ENCODE measurements at places on chromosomes 4 and X.

DNA sequence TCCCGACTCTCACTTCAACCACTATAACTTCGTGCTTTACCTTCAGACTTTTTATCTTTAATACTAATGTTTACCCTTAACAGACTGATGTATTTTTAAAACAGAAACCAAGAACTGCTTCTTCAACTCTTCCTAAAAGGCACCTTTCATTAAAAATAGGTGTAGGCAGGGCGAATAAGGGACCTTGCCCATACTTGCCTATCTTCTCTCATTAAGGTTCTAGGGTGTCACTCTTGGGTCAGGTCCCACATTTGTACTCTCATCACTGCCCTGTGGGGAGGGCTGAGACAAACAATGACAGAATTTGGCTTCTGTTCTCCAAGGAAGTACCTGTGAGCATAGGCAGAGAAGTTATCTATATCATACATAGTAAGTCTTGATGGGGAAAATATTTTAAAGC lies 69.7 kb downstream of the ANKRD50 start:
- DNase-seq = no peak

- no peak for DNase-seq
These were observed 36.0 kb downstream of the PTTG2 start for GRCh38 chr4:37995981-37996775.

DNA sequence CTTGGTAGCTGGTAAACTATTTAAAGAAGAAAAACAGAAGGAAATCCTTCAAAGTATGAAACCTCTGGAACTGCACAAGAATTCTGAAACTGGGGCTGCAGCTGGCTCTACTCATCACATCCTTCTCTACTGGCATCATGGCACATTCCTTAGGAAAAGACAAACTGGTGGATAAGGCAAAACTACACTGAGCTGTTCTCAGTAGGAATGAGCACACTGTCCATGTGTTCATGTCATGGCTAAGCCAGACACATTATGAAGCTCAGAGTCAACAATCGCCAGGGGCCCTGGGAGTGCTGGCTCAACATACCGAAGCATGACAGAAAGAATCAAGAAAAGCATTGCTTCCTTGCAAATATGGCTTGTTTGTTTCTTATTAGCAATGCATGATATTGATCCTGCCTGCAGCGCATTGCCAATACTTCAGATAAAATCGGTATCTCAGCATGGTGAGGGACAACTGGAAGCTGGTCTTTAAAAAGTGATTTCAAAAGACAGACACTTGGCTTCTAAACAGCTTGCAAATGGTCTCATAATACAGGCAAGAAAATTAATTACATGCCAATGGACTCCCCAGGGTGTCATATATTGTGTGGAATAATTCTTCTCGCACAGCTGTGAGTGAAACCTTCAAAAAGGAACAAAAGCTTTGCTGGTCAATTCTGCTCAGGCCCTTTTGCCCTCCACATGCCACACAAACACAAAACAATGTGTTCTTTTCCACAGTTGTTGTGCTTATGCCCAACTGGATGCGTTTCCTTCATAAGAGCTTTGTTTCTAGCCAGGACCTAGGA lies 300.2 kb upstream of the VCX start:
- DNase-seq = no peak

DNA sequence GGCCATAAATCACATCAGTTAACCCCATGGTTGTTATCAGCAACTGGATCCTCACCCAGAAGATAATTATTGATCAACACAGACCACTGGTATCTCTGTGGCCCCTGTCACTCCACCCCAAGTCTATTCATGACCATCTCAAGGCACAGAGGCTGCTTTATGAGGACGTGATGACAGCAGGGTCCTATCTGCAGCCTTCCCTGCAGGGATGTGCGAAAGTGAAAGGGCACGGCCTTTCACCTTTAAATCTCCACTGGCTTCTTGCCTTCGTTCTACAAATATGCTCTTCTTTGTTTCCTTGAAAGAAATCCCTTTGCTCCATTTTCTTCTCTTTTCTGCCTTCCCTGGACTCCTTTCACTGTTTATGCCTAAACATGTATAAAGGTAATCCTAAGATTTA lies 170.6 kb upstream of the EDNRA start:
- DNase-seq = no peak

GRCh38 chr4:106565727-106566126 lies 197.1 kb upstream of the GIMD1 start:
- DNase-seq = no peak

GRCh38 chrX:39859991-39860861 lies 237.5 kb downstream of the BCOR start:
- peak; percentile 76 for DNase-seq

- DNase-seq = no peak
These were observed 316.7 kb downstream of the DMD start for GRCh38 chrX:32894679-32895078.

DNA sequence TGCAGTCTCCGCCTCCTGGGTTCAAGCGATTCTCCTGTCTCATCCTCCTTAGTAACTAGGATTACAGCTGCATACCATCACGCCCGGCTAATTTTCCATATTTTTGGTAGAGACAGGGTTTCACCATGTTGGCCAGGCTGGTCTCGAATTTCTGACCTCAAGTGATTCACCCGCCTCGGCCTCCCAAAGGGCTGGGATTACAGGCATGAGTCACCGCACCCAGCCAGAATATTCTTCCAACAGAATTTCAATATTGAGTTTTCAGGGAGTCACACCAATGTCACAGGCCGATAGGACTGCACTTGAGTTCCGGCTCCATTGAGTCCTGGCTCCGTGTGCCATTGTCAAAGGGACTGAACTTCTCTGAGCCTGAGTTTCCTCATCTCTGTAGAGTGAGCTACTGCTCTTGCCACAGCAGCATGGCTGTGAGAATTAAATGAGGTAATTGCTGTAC lies 82.9 kb downstream of the CLCN4 start:
- DNase-seq = no peak

DNA sequence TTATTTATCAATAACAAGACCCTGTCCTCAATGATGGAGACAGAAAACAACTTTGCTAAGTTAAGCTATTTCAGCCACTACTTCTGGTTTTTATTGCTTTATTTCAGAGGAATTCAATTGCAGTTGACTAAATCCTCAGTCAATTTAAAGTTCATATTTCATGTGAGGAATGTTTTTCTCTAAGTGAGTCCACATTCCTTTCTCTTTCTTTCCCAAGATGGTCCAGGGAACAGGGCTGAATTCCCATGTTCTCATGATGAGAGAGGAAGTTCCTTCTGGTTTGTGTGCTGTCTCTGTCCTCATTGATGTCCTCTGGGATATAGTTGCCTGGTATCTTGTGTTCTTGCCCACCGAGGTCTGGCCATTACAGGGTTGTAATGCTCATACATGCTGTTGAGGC lies 117.2 kb downstream of the SLIT2 start:
- no peak for DNase-seq

DNA sequence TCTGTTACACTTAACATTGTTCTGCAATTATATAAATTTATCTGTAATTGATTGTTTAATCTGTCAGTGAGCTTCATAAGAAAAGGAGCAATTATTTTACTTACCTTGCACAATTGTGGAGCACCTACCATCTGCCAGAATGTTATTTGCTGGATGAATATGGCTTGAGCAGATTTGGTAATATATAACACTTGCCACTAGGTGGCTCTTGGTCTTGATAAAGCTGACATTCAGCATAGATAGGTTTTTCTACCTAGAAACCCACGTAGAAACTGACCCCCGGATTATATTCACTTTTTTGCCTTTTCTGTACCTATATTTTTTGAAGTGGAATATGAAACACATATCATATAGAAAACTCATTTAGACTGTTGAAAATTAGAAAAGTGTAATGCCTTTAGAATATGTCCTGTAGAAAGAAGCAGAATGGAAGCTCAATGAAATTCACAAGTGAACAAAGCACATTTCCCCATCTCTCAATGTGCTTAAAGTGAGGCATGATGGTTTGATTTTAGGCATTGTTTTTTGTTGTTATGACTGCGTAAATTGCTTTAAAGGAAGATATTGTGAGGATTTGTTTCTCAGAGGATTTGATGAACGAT lies 9.5 kb downstream of the RBPJ start:
- no peak for DNase-seq

GRCh38 chr4:39305912-39306677 lies 60.1 kb downstream of the RFC1 start:
- DNase-seq = no peak

DNA sequence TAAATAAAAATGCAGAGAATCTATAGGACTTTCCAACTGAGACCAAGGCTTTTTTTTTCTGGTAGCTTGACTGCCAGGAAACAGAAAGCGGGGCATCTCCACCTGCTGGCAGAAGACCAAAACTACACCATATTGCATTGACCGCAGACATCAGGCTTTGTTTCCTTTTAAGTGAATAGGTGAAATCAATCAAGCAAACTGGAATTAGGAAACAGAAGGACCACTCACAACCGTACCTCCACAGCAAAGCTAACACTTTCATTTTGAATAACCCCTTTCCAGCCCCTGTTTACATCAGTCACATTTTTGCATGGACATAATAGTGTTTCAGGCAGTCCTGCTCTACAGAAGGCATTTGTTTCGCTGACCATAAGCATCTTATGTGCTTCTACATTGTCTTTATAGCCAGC lies 218.2 kb downstream of the IDS start:
- DNase-seq = peak; percentile 29

- no peak for DNase-seq
These were observed 30.2 kb upstream of the CYP4V2 start for GRCh38 chr4:186161138-186161537.

- no peak for DNase-seq
These were observed 379.7 kb upstream of the FAT1 start for GRCh38 chr4:187103351-187103750.

DNA sequence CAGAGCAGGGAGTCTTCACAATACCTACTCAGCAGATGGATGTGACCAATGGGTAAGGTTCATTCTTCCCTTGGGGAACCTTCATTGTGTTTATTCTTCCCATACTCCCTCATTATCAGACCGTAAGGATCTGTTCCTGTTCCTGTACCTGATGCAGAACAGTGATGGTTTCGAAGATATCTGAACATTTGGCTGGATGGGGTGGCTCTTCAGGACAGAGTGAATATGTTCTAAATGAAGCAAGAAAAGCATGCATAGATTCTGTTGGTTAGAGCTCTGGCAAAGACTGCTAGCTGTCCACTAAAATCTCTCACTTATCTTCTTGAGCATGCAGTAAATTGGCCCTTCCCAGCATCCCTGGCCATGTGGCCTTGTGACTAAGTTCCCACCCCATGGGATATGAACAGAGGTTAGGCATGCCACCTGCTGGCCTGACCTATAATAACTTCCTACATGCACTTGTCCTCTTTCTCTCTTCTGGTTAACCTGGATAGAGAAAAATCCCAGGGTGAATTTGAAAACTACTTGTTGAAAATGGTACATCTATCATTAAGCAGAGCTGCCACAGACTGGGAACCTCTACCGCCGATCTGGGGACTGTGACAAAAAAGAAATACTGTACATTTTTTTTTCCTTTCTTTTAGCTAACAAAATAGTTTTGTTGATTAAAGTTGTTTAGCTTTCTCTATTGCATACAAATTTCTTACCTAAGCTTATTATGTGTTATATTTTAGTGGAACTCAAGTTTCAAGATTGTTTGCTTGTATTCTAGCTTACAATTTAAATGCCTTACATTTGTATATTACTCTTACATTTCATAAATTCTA lies 60.0 kb upstream of the BANK1 start:
- DNase-seq = peak; percentile 42

DNA sequence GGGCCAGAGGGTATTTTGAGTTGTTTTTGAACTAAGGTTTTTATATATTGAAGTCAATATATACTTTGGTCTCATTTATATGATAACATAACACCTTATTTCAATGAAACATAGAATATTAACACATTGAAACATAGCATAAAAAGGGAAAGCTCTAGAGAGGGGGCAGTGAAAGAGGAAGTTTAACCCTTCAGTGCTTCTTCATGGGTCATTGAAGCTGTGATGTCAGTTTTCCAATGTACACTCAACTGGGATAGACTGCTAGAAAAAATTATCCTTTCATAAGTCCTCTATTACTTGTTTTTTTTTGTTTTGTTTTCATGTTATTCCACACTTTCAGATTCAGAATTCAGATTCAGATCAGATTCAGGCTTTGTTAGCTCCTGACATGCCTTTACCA lies 442.7 kb downstream of the EPHA5 start:
- DNase-seq = no peak

- DNase-seq = no peak
These were observed 69.3 kb upstream of the NKX1-1 start for GRCh38 chr4:1475277-1476139.

- DNase-seq = no peak
These were observed 12.6 kb downstream of the SYN1 start for GRCh38 chrX:47607091-47607490.

DNA sequence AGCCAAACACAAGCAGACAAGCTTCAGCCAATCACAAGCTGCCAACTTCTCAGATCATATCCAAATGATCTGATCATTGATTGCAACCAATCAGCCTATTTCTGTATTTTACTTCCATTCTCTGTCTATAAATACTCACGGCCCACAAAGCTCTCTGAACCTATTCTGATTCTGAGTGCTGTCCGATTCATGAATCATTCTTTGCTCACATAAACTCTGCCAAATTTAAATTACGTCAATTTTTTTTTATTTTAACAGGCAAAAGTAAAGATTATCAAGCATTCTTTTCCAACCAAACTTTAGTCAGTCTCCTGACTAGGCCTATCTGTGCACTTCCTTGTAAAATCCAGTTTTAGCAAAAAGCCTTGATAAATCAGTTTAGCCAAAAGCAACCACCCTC lies 1.8 kb upstream of the TCEANC start:
- no peak for DNase-seq

- DNase-seq = no peak
These were observed 14.4 kb downstream of the IL21 start for GRCh38 chr4:122606364-122607043.

DNA sequence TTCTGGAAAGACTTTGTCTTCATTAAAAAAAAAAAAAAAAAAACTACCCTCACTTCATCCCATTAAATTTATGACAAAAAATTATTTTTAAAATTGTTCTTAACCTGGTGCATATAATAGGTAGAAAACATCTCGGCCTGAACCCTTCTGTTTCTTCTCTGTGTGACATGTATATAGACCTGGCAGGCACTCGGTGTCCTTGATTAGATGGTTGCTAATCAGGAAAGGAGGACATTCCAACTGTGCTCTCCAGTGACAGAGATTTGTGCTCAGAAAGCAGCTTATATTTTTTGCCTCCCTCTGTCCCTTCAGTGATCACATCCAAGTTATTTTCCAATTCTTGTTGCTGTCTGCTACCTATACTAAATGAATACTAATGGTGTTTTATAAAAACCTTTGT lies 355.6 kb downstream of the CBLL2 start:
- no peak for DNase-seq

GRCh38 chrX:40237731-40238178 lies 140.0 kb upstream of the BCOR start:
- no peak for DNase-seq

Data from CD8-positive, alpha-beta T cell (primary cell).